ENCODE measurements at places on chromosomes 5 and 9.

- DNase-seq, result no peak
These were observed 27.1 kb downstream of the NIM1K start for GRCh38 chr5:43219120-43219519.

- DNase-seq, result no peak
These were observed 59.8 kb upstream of the ABCA1 start for GRCh38 chr9:104987743-104988142.

DNA sequence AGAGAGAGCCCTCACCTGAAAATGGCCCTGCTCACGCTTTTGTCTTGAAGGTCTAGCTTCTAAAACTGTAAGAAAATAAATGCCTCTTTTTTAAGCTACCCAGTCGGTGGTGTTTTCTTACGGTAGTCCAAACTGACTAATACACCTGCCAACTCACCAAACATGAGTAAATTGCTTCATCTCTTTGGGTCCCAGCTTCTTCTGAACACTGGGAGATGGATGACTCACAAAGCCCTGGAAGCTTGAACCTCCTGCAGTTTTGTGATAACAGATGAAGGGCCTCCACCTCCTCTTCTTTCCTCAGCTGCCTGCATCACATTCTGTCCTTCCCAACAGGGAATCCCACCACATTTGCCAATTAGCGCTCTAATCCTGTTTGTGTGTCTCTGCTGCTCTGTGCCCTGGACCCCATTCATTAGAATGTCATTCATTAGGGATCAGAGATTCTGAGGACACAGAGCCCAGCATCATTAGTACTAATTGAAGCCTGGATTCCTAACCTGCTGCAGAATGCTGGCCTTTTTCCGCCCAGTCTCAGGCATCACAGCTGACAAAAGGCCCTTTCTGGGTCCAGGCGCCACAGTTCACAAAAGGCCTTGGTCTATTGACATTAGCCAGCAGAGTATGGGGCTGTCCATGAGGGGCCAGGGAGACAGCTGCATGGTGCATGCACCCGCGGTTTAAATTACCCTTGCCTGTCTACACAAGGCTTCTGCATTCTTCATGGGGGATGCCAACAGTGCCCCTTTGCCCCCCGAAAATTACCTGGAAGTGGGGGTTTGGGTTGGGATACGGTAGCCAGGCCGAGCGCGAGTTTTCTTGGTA, 349.3 kb downstream of the SEMA5A start:
- DNase-seq, result no peak

GRCh38 chr5:122424132-122424531, 112.1 kb downstream of the SNCAIP start:
- no peak for DNase-seq

GRCh38 chr9:642014-642413, 199.5 kb upstream of the DMRT1 start:
- DNase-seq, result no peak

GRCh38 chr5:169576181-169576598, 7.4 kb upstream of the SPDL1 start:
- no peak for DNase-seq

GRCh38 chr9:27353474-27354229, 56.7 kb upstream of the EQTN start:
- DNase-seq, result no peak

GRCh38 chr9:12933957-12934356, 159.1 kb downstream of the LURAP1L start:
- DNase-seq, result no peak

- DNase-seq, result no peak
These were observed 937 bp upstream of the HMGCR start for GRCh38 chr5:75335952-75336614.

DNA sequence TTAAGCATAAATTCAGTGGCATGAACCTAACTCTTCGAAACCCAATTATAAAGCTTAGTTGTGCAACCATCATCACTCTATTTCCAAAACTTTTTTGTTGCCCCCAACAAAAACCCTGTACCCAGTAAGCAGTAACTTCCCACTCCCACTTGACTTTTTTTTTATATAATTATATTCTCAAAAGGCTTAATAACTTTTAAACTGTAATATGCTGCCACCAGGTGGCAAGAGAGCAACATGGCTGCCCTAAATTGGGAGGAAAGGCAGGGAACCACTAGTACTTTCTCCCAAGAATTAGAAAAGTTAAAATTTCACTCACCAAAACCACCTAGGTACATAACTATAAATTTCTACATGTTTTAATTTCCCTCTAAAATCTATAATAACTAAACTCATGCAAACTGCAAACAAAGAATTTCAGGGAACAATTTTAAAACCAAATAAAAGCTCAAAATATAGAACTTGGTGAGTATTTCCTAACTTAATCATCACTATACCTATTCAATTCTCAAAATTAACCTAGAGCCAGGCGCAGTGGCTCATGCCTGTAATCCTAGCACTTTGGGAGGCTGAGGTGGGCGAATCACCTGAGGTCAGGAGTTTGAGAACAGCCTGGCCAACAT, 50.2 kb upstream of the RNF38 start:
- no peak for DNase-seq

- no peak for DNase-seq
These were observed 543.7 kb upstream of the SGCD start for GRCh38 chr5:155783246-155783645.

- no peak for DNase-seq
These were observed 81.8 kb downstream of the ANKRD33B start for GRCh38 chr5:10645671-10646070.

- DNase-seq, result no peak
These were observed 418.8 kb downstream of the RAB3C start for GRCh38 chr5:59001716-59002115.

DNA sequence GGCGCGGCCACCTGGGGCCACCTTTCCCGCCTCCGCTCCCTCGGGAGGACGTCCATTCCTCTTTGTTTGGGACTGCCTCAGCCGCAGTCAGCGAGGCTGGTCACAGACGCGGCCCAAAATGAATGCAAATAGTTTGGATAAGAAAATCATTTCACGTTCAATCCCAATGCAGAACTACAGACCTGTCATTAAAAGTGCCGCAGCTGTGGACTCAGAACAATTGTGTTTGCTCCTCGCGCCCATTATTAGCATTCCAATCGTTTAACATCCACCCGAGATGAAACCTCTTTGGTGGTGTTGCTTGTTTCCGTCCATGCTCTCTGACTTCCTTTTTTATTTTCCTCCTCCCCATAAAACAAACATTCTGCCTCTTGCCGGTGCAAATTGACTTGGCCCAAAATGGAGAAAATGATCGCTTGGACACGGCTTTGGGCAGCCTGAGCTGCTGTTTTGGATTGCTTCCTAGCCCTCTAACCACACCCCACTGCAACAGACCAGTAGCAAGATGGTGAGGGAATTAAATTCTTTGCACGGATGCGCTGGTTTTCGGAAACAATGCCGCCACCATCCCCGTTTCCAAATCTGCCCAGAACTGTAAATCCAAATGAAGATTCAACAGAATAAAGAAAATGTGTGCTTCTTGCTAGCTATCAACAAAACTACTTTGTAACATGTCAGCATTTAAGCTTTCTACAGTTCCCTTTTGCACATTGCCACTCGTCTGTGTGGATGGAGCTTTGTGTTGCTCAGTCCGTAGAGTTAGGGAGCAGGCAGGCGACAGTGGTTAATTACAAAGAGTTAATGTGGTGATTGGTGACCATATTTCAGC, 784 bp downstream of the NLN start:
- DNase-seq, result no peak

- DNase-seq, result no peak
These were observed 54.5 kb downstream of the ZNF366 start for GRCh38 chr5:72452515-72453245.

DNA sequence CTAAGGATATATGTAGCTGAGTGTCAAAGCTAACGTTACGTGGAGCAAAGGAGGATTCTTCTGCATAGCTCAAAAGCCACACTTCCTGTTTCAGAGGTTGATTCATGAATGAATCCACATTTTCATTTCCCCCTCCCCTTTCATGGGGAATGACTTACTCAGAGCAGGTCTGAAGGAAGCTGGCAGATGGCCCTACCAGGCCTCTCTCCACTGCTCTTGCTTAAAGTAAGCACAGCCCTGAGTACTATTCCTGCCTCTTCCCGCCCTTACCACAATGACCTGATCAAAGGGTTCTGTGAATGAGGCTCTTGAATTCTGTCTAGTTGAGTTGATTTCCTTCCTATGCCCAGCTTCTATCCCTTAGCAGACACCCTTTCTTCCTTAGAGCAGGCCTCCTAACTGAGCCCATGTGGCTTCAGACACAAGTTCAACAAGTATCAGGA, 6.3 kb downstream of the IGIP start:
- DNase-seq, result no peak

GRCh38 chr5:72252574-72253155, 67.4 kb downstream of the MRPS27 start:
- no peak for DNase-seq

GRCh38 chr9:114280636-114281472, 42.0 kb upstream of the ORM1 start:
- no peak for DNase-seq

- DNase-seq, result peak; percentile 19
These were observed 21.6 kb downstream of the SH3GLB2 start for GRCh38 chr9:129006328-129007034.

- peak; percentile 29 for DNase-seq
These were observed 83.4 kb downstream of the RAPGEF1 start for GRCh38 chr9:131656356-131657036.

DNA sequence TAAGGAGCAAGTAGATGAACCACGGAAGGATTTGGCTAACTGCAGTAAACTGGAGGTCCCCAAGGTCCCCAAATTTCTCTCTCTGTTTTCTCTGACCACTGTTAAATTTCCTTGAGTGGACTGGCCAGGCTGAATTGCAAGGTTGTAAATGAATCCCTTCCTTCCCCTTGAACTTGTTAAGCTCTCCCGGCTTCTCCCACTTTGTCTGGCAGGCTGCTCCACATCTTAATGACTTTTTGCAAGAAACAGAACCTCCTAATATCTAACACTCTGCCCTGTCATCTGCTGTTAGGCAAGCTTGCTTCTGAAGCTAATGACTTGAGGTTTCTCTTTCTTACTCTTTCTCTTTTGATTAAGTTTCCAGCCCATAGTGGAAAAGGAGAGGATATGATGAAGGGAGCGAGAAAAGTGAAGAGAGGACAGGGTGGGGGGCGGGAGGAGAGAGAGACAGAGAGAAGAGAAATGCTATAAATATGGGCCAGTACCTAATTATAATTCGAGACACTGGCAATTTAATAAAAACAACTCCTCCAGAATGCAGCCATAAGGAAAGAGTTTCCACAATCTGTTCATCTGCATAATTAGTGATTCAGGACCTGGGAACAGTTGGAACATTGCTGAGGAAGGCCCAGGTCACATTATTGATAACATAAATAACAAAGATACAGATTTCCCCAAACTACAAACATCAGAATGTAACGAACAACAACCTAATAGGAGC, 437.3 kb upstream of the MPDZ start:
- no peak for DNase-seq

DNA sequence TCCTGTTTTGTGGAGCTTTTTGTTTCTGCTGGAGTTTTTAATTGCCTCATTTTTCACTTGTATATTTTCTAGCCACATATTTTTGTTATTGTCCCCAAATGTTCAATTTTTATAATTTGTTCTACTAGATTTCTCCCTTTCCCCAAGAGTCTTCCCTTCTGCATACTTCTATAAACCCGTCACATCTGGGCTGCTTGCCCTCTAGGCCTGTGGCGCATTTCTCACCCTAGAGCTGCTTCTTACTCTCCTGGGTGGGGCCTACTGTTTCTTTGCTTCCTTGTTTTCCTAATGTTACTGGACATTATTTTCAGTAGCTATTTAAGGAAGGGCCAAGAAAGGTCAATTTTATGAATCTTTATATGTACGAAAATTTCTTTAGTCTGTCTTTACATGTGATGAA, 51.5 kb downstream of the NXNL2 start:
- DNase-seq, result no peak

- DNase-seq, result no peak
These were observed 60.1 kb upstream of the ITGA1 start for GRCh38 chr5:52727576-52727975.

DNA sequence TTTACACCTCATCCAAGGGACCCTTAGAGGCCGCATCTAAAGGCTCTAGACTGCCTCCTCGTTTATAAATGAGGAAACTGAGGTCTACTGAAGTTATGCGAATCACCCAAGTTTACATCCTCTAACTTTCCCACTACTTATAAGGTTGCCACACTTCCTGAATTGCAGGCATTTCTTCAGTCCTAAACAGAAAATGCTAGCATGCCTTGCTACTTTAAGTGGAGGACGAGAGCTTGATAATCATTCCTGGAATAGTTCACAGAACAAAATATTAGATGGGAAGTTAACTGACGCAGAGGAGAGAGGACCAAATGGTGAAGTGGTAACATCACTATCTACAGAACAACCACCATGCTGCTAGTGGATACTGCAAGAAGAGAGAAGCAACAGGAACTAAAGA, 85.8 kb downstream of the GNAQ start:
- no peak for DNase-seq

GRCh38 chr9:69346596-69347390, 21.8 kb downstream of the ENTREP1 start:
- DNase-seq, result no peak

DNA sequence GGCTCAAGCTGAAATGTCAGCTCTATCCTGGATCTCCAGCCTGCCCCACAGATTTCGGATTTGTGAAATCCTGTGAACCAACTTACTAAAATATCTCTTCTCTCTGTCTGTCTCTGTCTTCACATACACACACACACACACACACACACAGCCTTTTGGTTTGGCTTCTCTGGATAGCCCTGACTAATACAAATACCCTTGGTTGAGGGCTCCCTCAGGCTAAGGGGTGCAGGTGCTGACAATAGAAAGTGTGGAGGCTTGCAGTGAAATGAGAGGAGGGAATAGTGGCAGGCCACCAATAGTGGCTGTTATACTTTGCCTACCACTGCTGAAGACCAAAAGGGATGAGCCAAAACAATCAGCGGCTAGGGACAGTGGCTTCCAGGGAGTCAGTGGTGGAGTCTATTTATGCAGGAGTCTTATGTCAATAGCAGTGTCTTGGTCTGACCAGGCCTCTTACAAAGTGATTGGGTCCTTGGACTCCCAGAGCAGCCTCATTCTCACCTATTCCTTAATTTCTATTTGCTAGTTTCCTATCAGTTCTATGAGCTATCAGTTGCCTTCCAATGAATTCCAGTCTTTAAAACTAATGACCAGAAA, 93.2 kb upstream of the GAS1 start:
- no peak for DNase-seq

DNA sequence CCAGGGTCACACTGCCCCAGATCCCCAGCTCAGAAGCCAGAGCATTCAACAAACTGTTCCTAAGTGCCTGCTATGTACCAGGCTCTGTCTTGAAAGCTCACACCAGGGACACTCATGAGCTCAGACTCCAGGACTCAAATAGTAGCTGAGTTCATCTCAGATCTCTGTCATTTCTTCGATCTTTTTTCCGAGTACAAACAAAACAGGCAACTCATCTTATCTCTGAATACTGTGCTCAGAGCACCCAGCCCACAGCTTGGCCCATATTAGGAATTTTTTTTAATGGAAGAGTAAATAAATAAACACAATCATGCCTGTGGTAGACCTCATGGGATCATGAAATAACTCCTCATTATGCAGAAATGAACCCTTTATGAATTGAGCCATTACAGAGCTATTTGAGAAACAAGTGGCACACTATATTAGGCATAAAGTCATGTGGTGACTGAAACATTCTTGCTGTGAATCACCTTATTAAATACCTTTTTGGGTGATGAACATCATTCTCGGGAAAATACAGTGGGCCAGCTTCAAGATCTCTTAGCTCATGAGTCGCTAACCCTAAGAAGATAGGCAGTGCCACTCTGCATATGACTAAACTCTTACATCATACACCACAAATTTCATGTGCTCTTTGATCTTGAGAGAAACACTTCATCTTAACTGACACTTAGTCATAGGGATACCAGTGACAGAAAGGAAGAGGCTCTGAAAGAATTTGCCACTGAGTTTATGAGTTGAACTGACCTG, 9.9 kb downstream of the SH3RF2 start:
- no peak for DNase-seq

GRCh38 chr9:128702445-128702948, at the start of gene PKN3:
PKN3 (plus strand) TSS chr9:128702503; CDS start chr9:128702916, 413 bp downstream.
- peak; percentile 81 for DNase-seq

Data from stimulated activated CD4-positive, alpha-beta T cell treated with anti-CD3 and anti-CD28 coated beads, Interleukin-15, amount 100 ng/mL, for 1 hour (primary cell).